NCI-H446 (cell line): ENCODE measurements at places on chromosomes 6 and 20.

DNA sequence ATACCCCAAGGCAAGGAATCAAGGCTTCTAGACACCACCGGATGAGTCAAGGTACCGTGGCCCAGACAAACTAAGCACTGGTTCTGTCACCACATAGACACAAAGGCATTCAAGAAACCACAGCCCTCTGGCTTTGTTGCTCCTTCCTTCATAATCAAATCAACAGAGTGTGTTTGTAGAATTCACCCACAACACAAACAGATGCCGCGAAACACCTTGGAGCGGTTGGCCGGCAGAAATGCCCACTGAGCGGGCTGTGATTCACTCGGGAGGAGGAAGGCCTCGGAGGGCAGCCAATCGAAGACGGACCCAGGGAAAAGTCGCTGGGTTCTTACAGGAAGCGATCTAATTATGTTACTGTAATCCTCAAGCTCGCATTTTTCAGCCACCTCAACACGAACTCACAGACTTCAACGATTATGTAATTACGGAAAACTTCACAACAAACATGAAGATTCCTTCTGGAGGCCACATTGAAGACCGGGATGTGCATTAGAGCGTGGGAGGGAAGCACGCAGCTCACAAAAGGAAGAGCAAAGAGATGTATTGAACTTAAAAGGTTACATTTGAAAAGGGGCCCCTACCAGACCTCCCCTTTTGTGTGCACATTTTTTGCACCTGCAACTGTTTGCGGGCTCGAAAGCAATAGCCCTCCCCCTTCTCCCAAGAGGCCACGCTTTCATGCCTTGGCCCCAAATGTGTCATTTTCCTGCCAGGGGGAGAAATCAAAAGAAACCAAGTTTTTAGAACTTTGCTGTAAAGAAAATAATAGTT, 184.7 kb upstream of the PREP start:
- no peak for DNase-seq

GRCh38 chr20:24102749-24103333, 114.3 kb upstream of the GGTLC1 start:
- DNase-seq: no peak

- no peak for DNase-seq
Measured at GRCh38 chr20:52031563-52032303, 159.8 kb downstream of the ZFP64 start.

DNA sequence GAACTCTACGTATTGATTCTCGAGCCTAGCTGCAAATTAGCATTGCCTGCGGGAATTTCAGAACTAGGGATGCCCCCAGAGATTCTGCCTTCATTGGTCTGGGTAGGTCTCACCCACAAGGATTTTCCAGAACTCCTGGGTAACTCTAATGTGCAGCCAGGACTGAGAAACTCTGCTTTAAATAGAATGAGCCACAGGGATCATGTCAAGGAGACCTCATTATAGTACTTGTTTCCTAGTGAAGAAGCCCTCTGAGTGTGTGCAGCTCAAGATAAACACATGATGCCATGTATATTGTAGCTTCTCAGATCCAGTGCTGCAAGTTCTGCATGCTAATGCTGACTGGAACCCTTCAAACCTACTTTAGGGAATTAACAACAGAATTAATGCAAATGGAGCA, 179.2 kb downstream of the PHACTR1 start:
- no peak for DNase-seq

DNA sequence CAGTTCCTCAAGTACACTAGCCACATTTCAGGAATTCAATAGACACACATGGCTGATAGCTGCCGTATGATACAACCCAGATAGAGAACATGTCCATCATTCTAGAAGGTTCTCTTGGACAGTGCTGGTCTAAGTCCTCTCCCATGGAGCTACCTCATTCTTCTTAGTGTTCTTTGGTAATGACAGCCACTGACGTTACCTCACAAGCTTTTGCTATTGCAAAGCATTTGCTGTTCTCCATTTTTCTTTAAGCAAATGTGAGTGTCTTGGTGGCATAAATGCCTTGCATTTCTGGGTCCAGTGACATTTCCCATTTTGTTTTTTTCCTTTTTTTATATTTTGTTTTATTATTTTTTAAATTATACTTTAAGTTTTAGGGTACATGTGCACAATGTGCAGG, 8.3 kb upstream of the CEBPB start:
- no peak for DNase-seq

GRCh38 chr6:22764496-22764895, 195.1 kb downstream of the HDGFL1 start:
- DNase-seq: no peak

- no peak for DNase-seq
Measured at GRCh38 chr6:155248008-155249001, 15.5 kb upstream of the CLDN20 start.

DNA sequence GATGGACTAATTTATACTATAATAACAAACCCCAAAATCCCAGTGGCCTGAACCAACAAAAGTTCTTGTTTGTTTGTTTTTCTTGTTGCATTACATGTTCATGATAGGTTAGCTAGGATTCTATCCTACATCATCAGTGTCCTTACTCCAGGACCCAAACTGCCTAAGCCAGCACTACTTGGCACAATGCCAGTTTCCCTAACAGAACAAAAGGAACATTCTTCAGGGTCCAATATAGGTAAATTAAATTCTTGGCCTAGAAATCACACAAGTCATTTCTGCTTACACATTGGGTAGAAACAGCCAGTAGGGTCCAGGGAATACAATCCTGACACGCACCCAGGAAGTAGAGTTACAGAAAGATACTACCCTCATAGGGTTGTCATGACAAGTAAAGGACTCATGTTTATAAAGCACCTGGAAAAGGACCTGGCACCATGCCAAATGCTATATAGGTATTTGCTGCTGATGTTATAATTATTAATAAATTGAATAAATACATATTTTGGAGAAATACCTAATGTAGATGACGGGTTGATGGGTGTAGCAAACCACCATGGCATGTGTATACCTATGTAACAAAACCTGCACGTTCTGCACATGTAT, 38.8 kb downstream of the RCAN2 start:
- peak; percentile 5 for DNase-seq

GRCh38 chr6:9564021-9564420, 850.9 kb downstream of the TFAP2A start:
- DNase-seq: no peak
